NCI-H226 (cell line): ENCODE measurements at places on chromosomes 12 and 14.

GRCh38 chr14:103527408-103528145 lies 1.4 kb upstream of the TRMT61A start:
- no peak for DNase-seq

DNA sequence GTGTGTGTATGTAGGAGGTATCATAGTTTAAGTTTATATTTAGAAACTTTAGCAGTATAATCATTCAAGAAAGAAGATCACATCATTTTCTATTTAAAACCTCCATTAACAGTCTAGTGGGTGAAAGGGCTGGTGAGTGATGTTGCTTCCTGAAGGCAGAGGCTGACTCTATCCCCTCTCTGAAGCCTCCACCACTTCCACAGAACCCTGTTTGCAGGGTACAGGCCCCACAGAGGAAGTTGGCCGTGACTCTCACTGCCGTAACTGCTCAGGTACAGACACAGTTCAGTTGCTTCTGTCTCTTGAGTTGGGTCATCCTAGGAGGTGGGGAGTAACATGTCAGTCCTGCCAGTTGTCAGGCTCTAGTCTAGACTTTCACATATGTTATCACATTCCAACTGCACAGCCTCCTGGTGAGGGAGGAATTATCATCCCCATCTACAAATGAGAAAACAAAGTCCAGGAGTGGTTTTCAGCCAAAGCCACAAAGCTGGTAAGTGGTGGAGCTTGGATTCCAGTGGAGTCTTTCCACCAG lies 31.5 kb downstream of the CFL2 start:
- DNase-seq = no peak

DNA sequence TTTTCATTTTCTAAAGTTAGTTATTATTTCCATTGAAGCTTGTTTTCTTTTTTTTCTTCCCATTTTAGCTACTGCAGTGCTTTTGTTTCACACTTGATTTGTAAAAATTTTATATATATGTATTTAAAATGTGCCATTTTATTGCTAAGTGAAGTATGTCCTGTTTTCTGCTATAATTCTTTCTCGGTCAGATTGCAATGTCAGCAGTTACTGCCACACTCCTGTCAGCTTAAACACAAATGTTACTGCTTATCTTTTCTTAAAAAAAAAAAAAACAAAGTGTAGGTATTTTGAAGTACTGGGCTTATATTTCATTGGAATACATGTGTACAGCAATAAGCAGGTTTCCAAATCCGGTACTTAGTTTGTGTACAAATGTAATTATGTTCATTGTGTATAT lies 63.4 kb upstream of the AEBP2 start:
- no peak for DNase-seq

DNA sequence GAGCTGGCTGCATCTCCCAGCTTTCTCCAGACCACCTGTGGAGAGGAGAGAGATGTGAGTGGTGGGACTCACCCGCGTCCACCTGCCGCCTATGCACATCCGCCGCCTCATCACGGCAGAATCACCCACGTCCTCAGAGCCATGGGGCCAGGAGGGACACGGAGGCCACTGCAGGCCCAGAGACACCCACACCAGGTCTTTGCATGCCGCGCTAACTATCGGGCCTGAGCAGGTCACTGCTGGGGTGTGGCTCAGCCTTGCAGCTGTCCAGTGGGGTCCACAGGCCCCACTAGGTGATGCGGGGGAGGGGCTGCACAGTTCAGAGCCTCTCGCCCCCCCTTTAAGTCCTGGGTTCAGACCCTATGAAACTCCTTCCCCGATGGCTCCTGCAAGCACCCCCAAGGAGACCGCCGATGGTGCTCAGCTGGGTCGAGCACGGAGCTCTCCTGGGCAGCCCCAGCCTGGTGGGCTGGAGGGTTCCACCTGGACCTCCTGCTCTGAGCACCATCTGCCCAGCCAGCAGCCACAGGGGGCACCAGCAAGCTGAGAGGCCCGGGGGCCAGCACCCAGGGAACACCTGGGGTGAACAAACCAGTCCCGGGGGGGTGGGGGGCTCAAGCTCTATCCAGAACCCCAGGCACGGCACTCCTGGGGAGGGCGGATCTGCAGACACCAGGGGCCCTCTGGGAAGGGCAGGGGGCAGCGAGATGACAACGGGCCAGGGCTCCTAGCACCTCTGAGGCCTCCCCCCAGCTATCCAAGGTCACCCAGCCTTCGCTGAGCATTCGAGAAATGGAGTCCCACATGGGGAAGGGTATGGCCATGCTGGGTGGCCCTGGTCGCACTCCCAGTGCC lies 34.3 kb downstream of the CCNK start:
- DNase-seq = no peak
